Stimulated activated CD4-positive, alpha-beta T cell treated with anti-CD3 and anti-CD28 coated beads, Interleukin-4, amount 100 ng/mL, for 48 hours (primary cell): ENCODE measurements at places on chromosomes 2 and 18.

DNA sequence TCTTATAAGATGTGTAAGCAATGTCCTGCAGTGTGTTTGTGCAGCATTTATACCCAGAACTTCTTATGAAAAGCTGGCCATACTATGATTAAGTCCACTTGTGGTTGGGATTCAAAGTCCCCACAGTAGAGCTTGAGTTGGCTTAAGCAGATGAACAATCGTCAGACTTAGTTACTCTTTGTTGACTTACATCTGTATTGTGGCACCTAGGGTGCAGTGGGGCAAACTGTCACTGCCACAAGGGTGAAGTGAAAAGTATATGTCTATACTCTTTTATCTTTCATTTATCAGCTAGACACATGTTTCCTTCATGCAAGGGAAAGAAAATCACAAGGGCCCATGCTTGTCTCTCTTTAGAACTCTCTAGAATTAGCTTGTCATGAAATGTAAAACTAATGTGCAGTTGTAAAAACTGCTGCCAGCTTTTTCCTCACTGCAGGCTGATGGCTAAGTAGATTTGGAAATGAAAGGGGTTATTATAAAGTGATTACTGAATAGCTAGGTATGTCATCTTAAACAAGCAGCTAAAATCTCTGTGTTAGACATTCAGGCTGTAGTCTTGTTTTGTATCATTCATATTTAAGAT is 474.5 kb downstream of the PTPRM start:
- DNase-seq = no peak

- DNase-seq = no peak
Measured at GRCh38 chr2:85156153-85156552, 23.0 kb downstream of the TCF7L1 start.

- DNase-seq = no peak
Measured at GRCh38 chr2:96977631-96978195, 8.7 kb downstream of the FAM178B start.

- DNase-seq = peak; percentile 52
Measured at GRCh38 chr18:47100212-47100831, 50.0 kb downstream of the HDHD2 start.

- DNase-seq = no peak
Measured at GRCh38 chr18:67496469-67496868, 20.1 kb downstream of the DSEL start.

DNA sequence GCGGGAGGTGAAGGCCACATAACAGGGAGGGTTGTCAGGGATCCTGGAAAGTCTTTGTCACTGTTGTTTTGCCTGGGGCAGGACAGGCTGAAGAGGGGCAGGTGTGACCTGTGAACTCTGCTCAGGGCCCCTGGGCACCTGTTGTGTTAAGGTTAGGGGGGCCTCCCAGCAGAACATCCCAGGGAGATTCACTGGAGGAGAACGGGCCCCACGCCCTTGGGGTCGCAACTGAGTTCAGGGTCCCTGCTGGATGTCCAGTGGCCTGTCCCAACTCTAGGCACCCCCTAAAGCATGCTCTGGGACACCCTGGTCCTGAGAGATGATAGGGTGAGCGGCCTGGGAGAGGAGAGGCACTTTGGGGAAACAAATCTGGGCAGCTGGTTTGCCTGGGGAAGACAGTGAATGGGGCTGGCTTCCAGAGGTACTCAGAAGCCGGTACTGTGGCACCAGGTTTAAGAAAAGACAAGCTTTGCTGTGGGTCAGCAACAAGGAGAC is 22.9 kb downstream of the GPR35 start:
- DNase-seq = no peak

DNA sequence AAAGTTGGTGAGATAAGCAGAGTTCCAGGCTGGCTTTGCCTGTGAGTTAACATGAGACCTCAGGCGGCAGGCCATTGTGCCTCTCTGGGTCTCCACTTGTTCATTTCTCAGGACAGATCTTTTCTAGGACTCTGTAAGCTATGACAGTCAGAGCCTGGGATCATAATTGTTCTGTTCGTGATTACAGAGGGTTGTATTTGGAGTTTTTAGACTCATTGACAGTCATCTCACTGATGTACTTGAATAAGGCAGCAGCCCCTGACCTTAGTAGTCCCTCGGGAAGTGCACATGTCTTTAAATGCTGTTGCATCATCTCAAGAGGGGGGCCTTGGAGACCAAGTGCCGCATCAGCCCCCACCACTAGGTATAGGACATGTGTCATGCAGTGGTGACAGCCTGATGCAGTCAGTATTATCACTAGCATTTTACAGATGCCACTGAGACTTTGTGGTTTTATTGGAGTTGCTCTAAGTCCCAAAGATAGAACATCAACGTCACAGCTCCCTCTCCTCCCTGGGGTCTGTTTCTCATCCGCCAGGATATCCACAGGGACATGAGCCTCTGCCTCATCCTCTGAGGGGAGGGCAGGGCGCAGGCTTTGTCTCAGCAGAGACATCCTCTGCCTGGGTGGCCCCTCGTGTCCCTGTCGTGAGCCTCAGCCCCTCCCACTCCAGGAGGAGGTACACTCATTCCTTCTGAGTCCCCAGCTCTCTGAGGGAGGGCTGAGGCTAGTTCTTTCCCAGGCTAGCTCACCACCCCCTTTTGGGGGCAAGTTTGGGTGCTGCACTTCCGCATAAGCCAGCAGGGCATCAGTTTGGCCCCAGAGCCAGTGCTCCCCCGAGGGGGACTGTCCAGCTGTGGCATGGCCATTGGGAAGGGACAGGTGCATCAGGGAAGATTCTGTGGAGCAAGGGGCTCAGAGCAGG is 14.1 kb downstream of the GLI2 start:
- DNase-seq = no peak

DNA sequence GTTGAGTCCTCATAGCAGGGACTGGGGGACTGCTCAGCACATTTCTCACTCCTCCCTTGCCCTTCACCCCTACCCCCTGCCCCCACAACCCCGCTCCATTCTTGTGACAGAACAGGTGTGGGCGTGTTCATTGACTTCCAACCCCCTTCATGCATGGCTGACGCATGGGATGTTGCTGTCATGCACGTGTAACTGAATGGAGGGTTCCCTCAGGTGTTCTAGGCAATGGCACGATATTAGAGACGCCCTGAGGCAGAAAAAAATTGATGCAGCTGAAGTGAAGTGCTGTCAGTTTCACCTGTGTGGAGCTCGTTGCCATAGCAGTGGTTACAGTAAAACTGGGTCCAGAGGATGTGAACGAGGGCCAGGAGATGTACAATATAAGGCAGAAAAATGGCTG is 6.5 kb upstream of the THOC1 start:
- no peak for DNase-seq

DNA sequence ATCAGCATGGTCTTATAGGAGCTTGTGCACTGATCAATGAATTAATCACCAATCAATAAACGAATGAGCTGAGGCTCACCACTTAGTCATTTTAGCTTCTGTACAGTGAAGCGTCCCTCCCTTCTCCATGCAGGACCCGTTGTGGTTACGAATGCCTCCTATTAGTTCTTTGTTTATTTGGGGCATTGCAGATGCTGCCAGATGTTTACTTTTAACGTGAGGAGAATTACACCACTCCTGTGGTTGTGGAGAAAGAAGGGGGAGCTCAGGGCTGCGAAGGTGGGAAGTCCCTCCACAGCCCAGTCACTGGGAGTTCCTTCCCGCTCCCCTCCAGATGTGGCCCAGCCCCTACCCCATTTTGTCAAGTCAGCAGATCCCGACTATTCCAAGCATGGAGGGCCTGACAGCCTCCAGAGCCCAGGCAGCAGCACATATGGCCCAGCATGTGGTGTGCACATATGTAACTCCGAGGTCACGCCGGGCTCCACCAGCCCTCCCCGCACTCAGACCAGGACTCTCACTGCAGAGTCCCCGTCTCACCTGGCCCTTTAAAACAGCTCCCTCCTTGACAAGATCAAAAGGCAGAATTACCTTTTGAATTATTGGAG is 20.9 kb downstream of the PKDCC start:
- DNase-seq = no peak

DNA sequence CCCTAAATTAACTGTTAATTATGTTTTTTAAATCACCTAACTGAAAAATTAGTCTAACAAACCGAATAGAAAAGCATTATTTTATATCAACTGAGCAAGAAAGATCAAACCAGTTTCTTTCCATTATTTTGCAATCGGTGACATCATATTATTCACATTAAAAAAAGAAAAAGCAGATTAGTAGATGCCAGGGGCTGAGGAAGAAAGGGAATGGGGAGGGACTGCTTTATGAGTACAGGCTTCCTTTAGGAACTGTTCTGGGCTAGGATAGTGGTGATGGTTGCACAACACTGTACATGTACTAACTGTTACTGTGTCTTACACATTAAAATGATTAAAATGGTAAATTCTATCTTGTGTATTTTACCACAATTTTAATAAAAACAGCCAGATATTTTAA is 59.3 kb downstream of the COBLL1 start:
- DNase-seq = no peak

- no peak for DNase-seq
Measured at GRCh38 chr18:34772887-34773286, 62.8 kb downstream of the DTNA start.

- no peak for DNase-seq
Measured at GRCh38 chr2:170813611-170814532, 2.8 kb upstream of the GAD1 start.

DNA sequence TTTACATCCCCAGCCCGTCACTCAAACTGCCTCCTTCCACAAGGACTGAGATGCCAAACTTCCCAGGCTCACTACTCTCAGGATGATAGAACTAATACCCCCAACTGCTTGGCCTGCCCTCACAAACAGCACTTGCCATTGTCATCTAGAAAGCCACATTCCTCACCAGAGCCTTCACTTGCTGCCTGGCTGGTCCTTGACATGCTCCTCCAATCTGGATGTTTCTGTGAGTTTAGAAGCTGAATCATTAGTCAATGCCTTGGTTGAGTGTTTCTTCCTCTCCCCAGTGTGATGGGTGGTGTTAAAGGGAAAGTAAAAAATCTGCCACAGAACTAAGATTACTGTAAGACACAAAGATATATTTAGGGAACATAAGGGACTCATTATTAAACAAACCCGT is 52.5 kb downstream of the MARCHF4 start:
- DNase-seq = no peak

DNA sequence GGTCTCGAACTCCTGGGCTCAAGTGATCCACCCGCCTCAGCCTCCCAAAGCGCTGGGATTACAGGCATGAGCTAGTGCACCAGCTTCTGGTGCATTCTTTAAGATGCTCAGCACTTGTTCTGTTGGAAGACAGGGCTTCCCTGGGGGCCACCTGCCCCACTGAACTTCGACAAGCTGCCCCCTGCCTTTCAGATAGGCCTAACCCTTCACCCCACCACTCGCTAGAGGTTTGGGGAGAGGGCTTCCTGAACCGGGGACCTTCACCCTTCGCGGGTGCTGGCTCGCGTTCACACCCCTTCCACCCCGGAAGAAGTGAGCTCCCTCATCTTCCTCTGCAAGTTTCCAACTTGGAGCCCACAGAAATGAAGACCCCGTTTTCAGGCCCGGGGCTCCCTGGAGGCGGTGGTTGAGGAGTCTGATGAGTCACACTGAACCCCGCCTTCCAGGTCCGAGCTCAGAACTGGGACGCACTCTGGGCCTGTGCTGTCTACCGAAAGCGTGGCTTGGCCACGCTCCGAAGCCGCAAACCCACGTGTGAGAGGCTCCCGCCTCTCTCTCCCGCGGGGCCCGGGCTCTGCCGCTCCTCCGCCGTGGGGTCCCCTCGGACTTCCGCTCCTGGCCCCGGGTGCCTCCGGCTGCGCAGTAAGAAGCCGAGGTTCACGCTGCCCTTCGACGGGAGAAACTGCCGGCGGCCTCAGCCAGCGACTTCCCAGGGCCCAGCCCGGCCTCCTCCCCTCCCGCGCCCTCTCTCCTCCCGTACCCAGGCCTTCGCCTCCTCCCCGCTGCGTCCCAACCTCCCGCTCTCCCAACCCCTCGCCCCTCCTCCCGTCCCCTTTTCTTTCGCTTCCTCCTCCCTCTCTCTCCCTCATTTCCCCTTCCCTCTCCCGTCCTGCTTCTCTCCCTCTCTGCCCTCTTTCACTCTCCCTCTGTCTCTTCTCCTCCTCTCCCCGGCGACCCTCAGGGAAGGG is 47.5 kb upstream of the SP3 start:
- DNase-seq = no peak

- DNase-seq = no peak
Measured at GRCh38 chr2:98605076-98605475, 3.2 kb downstream of the COA5 start.

DNA sequence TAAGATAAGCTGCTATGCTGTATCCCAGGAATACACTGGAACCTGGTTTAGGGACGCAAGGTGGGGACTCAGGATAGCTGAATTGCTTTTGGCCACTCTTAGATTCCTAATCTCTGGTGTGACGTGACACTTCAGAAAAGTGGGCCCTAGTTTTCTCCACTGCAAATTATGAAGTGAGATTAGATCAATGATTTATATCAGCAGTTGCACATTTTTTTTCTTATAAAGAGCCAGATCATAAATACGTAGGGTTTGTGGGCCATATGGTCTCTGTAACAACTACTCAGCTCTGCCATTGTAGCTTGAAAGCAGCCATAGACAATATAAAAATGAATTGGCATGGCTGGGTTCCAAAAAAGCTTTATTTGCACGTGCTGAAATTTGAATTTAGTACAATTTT is 85.4 kb upstream of the CPO start:
- no peak for DNase-seq

GRCh38 chr2:26685989-26686839 is 6.3 kb upstream of the KCNK3 start:
- no peak for DNase-seq
